Stimulated activated CD4-positive, alpha-beta T cell treated with anti-CD3 and anti-CD28 coated beads, Interleukin-1b, Interleukin-23, amount 100 ng/mL, for 1 hour (primary cell): ENCODE measurements at places on chromosomes 7 and 10.

DNA sequence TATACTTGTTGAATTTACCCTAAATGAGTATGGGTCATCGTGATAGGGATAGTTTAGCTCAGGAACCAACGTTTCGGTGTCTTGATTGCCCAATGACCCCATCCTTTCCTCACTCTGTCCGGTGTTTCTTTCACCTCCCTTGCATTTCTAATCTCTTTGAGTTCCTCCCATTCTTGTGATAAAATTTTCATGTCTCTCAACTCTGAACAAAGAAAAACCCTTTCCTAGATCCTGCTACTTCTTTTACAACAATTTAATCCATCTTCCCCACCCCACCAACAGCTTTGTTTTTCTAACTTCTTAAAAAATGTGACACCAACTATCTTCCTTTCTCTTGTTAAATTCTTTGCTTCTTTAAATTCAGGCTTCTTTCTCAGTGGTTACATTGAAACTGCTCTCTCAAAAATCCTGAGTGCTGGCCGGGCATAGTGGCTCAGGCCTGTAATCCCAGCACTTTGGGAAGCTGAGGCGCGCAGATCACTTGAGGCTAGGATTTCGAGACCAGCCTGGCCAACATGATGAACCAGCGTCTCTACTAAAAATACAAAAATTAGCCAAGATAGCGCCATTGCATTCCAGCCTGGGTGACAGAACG, 130.3 kb upstream of the MINDY3 start:
- DNase-seq: no peak

DNA sequence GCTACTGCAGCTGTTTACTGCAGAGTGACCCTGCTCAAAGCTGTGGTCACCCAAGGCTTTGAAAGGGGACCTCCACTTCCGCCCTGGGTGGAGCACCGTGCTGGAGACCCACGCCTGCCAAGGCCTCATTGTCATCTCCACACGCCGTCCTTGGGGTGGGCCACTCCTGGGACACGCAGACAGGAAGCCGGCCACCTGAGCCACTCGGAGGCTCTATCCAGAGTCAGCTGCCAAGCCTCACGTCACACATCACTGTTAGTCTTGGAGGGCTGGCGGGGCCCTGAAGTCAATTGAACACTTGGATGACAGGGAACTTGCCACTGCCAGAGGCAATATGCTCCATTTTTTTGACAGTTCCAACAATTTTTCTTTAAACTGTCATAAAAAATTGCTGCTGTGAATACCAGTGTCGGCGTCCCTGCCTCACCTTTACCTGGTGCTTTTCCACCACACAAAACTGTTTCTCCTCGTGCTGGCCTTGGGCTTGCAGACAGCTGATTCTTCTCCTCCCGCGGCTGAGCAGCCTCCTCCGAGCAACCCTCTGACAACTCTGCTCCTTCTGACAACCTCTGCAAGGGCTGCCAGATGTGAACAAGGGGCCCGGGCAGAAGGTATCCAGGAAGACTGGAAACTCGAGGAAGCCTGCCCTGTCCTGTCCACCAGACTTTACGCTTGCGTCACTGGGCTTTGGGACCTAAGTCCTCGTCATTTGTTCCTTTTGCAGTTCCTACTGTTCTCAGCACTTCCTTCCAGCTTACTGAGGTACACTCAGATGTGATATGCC, 81.9 kb downstream of the EGFR start:
- DNase-seq: no peak

GRCh38 chr7:33596686-33597085, 308.7 kb upstream of the BMPER start:
- no peak for DNase-seq

GRCh38 chr10:119362122-119362521, 154.8 kb downstream of the GRK5 start:
- no peak for DNase-seq

DNA sequence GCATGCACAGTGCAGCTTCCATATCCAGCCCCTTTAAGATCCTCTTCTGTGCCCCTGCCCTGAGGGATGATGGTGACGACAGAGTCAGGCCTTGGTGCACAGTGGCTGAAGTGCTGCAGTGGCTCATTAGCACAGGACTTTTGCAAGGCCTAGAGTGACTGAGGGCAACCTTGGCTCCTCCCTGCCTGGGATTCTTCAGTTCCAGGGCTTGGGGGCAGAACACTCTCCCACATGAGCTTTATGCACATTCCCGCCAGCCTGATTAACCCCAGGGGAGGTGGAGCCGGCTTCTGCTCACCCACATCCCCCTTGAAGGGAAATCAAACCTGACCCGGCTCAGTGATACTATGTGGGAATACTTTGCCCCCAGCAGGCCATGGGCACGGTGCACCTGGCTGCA, 253.4 kb downstream of the GALNT17 start:
- no peak for DNase-seq

DNA sequence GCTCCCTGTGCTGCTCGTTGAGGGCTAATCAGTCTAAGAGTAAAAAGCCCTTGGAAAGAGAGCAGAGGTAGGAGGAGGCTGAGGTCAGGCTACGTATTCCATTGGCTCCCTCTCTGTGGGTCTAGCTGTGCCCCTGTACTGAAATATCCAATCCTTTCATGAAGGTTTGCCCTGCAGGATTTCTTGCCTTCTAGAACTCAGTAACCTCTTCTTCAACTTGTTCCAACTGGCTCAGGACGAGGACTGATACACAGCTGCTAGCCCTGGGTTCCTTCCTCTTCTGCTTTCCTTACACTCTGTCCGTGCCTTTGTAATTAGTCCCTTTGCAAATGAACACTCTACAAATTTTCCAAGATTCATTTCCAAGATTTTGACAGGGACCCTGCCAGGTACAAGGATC, 560.5 kb downstream of the ACTR3B start:
- DNase-seq: no peak

DNA sequence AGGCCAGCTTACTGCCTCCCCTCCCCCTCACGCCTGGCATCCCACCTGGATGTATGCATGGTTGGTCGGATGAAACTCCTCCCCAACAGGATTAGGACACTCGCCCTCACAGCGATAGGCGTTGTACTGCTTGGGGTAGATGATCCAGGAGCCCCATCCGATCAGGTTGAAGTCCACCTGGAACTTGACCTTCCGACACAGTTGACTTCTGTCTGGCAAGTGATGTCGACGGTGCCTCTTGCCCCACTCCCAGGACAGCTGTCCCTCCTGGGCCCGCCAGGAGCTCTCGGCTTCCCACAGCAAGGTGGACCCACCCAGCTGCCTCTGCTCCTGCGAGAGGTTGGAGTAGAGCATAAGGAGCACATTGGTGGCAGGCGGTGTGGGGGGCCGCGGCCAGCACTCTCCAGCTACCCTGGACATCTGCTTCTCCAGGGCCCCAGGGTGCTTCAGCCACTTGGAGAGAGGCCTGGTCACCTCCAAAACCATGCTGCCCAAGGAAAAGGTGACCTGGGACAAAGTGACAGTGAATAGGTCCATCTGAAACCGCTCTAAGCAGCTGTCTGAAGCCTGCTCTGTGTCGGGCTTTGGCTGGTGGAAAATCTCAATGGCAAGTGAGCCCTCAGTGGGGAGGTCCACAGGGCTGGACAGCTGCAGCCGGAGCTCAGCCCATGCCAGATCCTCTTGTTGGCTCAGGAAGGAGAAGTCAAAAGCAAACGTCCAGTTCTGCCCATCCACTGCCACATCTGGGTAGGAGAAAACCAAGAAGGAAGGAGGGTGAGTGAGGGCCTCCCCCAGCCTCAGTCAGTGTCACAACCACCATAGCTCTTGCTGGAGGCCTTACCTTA, 6.0 kb downstream of the NODAL start:
- no peak for DNase-seq

- no peak for DNase-seq
These were observed 4.6 kb upstream of the FAM170B start for GRCh38 chr10:49138361-49138891.

DNA sequence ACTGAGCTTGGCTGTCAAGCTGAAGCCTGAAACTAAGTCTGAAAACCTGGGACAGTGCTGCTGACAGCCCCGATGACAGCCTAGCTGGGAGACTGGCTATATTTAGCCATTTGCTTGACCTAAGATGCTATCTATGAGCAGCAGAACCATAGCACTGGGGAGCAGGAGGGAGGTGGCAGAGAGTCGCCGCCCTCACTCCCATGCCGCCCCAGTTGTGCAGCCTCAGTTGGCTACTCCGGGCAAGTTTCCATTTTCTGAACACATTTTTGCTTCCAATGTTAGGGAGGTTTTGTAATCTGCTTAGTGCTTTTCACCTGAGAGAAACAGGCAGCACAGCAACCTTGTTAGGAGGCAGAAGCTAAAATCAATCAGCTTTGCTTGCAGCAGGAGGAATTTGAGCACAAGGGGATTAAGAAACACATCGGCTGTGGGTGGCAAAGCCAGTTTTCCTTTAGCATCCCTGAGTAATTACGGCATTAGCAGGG, 20.4 kb upstream of the C10orf71 start:
- DNase-seq: no peak

GRCh38 chr7:21967598-21968003, 21.9 kb upstream of the CDCA7L start:
- DNase-seq: no peak

GRCh38 chr10:132654708-132655661, 117.4 kb downstream of the INPP5A start:
- no peak for DNase-seq

- DNase-seq: no peak
These were observed 90.6 kb downstream of the USP6NL start for GRCh38 chr10:11520892-11521291.

- no peak for DNase-seq
These were observed 35.6 kb upstream of the ANTXRL start for GRCh38 chr10:46250898-46251856.

GRCh38 chr10:5271526-5271925, 74.9 kb downstream of the AKR1C4 start:
- DNase-seq: no peak

- DNase-seq: no peak
These were observed 57.0 kb downstream of the SHTN1 start for GRCh38 chr10:116947841-116948529.

DNA sequence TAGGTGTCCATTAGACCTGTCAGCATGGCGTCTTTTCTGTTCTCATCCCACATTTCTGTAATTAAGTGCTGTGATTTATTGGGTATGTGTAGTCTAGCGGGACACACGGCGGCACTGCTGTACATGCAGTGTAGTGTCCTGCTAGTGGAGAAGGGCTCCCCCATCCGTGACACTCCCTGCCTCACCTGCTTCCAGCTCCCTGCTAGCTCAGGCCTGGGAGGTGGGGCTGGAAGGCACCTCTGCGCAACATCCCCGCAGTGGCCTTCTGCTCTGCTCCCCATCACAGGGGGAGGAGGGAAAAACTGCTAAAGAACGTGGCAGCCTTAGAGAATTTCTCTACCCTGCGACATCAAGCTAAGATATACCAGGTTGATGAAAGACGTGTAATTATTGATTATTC, 19.5 kb downstream of the SEPHS1 start:
- DNase-seq: no peak

DNA sequence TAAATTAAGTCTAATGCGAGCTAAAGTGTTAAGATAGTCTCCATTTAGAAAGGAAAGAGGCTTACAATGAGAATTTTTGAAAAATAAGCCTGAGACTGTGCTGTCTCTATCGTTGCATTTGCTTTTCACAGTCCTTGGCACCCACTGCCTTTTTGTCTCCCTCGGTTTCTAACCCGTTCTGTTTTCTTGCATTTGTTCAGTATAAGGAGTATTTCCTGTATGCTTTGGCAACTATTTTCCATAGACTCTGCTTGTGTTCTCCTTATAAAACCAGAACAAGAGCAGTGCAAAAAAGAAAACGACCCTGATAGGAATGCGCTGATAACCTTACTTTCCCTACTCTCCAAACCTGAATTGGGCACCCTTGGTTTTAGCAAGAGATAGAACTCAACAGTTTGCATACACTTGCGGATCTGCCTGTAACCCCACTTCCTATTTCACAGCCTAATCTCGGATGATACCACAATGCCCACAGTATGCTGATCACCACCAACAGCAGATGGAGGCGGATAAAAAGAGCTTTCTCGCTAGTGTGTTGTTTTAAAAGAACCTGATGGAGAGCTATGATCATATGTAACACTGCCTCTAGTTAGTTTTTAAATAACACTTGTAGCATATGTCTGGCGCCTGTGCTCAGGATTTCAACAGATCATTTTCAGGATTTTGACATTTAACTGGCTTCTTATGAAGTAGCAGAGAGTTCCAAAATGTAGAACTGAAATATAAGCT, 1.6 kb upstream of the ARHGAP12 start:
- DNase-seq: no peak

- DNase-seq: no peak
These were observed 206.3 kb upstream of the FZD8 start for GRCh38 chr10:35848412-35848811.

DNA sequence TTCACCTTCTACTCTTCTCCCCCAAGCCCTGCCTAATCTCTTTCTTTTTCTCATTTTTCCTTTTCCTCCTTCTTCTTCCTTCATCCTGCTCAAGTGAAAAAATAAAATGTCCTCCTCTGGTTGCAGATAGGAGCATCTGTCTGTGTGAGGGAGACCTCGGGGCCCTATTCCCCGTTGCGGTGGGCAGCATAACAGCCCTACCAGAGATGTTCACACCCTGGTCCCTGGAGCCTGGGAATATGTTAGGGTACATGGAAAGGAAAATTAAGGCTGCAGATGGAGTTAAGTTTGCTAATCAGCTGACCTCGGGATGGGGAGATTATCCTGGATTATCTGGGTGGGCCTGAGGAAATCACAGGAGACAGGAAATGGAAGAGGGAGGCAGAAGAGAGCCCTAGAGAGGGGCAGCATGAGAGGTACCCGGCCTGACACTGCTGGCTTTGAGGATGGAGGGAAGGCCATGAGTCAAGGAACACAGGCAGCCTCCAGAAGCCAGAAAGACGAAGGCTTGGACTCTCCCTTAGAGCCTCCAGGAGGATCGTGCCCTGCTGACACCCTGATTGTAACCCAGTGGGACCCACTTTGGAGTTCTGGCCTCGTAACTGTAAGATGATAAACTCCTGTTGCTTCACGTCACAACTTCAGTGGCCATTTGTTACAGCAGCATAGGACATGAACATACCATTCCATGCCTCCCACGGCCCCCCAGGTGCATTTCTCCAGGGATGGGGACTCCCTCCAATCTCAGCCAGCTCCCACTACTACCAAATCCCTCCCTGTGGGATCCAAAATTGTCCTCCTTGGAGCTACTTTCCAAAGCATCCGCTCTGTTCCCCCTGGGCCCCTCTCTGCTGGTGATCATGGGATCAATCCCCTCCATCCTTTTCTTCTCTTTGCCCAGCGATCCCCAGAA, 39.0 kb upstream of the ZMIZ1 start:
- no peak for DNase-seq
